ENCODE measurements at places on chromosomes 3 and 15.

GRCh38 chr3:105470851-105471250 is 104.1 kb downstream of the ALCAM start:
- DNase-seq: no peak

DNA sequence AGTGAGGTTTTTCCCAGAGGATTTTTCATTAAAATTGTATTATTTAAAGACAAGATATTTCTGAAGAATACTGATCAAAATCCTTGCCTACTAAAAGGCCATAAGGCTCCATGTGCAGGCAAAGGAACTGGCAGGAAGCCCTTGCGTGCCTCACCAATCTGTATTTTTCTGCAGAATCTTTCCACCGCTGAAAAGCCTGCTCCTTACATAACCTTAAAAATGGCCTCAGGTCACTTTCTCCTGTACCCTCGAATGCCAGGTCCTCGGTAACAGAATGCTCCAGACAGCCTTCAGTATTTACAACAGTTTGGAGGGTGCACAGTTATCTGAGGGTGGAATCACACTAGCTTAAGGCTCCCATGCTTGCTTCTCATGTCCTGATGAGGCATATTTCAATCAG is 3.2 kb downstream of the MORC1 start:
- no peak for DNase-seq

- DNase-seq: no peak
These were observed 3.7 kb upstream of the NR1I2 start for GRCh38 chr3:119778176-119778575.

GRCh38 chr3:66693461-66694031 is 192.7 kb upstream of the LRIG1 start:
- no peak for DNase-seq

DNA sequence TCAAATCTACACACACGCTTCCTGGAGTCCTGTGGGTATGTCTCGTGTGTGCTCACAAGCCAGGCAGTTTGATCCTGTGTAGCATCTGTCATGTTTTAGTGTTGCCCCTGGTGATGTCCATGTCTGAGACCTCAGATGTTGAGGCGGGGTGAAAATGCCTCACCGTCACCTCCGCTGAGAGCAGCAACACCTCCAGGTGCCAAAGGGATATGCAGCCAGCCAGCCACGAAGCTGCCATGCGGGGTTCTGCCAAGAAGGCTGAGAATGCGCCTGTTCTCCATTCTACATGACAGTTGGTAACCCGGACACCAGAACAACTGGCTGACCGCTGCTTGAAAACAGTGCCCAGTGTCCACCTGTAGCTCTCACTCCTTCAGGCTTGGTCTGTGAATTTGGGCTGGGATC is 253.8 kb downstream of the TLE3 start:
- no peak for DNase-seq

- no peak for DNase-seq
These were observed 43.2 kb downstream of the EHHADH start for GRCh38 chr3:185210621-185211142.

GRCh38 chr3:22380253-22380652 is 629.2 kb upstream of the ZNF385D start:
- DNase-seq: no peak

GRCh38 chr15:50940506-50940905 is 32.0 kb downstream of the AP4E1 start:
- DNase-seq: no peak

All from activated CD4-positive, alpha-beta T cell treated with anti-CD3 and anti-CD28 coated beads, Interleukin-2, amount 50 U/mL, for 48 hours (primary cell).